ENCODE measurements at places on chromosomes 11 and 22.
A peak's percentile ranks its signal among the peaks of the same experiment; 100 is the strongest.

GRCh38 chr11:122069707-122070360, 46.2 kb downstream of the BLID start:
- DNase-seq: peak; percentile 8

DNA sequence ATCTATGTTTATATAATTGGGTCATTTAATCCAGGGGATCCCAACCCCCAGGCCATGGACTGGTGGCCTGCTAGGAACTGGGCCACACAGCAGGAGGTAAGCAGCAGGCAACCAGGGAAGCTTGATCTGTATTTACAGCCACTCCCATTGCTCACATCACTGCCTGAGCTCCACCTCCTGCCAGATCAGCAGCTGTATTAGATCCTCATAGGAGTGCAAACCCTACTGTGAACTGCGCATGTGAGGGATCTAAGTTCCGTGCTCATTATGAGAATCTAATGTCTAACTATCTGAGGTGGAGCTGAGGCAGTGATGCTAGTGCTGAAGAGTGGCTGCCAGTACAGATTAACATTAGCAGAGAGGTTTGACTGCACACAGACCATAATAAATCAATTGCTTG, 32.8 kb downstream of the MS4A2 start:
- no peak for DNase-seq

- DNase-seq: no peak
Measured at GRCh38 chr11:17636721-17637120, 82.7 kb upstream of the MYOD1 start.

DNA sequence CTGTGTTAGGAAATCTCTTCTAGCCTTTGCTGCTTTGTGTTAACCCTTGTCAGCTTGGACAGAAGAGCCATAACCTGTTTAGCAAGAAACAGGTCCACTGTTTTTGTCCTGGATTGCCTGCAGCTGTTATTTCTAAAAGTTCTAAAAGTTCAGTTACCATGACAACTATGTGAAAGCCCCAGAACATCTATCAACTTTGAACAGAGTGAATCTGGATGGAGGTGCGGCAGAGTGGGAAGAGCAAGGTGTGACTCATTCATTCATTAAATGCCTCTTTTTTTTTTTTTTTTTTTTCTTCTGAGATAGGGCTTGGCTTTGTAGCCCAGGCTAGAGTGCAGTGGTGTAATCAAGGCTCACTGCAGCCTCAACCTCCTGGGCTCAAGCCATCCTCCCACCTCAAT, 50.5 kb downstream of the RBX1 start:
- no peak for DNase-seq

DNA sequence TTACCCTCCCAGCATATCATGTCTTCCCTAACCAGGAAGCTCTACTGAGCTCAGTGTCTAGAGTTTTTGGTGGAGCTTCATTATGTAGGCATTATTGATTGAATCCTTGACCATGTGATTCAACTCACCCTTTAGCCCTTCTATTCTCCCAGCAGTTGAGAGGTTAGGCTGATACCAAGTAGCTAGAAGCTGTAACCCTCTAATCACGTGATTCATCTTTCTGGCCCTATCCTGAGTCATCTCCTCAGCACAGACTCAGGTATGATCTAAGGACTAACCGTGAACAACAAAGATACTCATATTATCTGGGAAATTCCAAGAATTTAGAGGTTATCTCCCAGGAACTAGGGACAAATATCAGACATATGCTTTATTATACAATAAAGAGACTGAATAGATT, 625.5 kb downstream of the JRKL start:
- no peak for DNase-seq

Measured in activated CD4-positive, alpha-beta T cell treated with anti-CD3 and anti-CD28 coated beads for 48 hours (primary cell).